ENCODE measurements at places on chromosomes 3 and 15.

DNA sequence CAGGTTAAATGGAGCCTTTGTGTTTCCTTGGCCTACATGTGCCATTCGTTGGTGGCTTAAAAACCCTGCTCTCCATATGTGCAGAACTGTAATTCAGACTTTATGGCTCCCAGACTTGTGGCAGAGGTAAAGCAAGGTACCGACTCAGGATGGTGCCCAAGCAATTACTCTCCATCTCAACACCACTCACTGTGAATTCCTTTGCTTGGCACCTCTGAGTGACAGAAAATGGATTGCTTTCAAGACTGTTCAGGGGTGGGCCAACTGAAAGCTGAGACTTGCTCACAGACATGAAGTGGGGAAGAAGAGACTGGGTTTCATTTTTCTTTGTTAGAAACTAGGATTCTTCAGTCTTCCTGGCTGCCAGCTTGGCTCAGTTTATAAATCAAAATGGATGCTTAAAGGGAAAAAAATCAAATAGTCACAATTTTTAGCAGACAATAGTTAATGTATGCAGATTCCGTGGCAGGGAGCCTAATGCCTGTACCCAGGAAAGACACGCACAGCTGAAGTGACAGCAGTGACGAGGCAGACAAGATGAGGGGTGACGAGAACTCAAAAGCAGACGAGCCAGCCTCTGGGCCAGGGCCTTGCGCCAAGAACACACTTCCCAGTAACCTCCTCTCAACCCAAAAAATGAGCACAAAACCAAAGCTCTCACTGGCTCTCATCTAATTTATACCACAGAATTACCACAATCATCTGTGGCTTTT lies 207.9 kb upstream of the SLC2A2 start:
- DNase-seq: no peak

DNA sequence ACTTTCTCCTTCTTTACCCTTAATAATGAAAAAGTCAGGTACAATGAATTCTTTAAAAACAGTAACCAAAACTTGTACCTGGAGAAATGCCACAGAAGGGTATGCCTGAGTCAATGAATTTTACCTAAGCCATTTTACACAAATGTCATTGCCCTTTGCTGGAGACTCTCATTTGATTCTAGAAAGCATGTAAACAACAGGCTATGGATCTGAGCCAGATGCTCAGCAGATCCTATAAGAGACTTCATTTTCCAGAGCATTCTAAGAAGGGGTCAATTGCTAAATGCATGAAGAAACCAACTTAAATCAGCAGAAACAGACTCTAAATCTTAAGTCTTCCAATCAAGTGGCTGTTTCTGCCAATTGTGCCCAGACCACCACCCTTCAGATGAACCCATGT lies 83.8 kb upstream of the GALNT15 start:
- DNase-seq: no peak

GRCh38 chr15:63195569-63196015 lies 6.2 kb downstream of the RAB8B start:
- peak; percentile 54 for DNase-seq

- DNase-seq: no peak
Observed at GRCh38 chr15:90016721-90017120, 15.6 kb downstream of the ZNF710 start.

- DNase-seq: no peak
Observed at GRCh38 chr3:115628075-115628412, 4.7 kb downstream of the GAP43 start.

DNA sequence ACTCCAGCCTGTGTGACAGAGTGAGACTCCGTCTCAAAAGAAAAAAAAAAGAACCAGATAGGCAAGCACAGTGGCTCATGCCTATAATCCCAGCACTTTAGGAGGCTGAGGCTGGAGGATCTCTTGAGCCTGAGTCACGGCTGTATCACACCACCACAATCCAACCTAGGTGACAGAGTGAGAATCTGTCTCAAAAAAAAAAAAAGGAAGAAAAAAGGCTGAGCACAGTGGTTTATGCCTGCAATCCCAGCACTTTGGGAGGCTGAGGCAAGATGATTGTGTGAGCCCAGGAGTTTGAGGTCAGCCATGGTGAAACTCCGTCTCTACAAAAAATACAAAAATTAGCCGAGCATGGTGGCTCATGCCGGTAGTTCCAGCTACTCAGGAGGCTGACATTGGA lies 5.6 kb upstream of the NICN1 start:
- DNase-seq: no peak

DNA sequence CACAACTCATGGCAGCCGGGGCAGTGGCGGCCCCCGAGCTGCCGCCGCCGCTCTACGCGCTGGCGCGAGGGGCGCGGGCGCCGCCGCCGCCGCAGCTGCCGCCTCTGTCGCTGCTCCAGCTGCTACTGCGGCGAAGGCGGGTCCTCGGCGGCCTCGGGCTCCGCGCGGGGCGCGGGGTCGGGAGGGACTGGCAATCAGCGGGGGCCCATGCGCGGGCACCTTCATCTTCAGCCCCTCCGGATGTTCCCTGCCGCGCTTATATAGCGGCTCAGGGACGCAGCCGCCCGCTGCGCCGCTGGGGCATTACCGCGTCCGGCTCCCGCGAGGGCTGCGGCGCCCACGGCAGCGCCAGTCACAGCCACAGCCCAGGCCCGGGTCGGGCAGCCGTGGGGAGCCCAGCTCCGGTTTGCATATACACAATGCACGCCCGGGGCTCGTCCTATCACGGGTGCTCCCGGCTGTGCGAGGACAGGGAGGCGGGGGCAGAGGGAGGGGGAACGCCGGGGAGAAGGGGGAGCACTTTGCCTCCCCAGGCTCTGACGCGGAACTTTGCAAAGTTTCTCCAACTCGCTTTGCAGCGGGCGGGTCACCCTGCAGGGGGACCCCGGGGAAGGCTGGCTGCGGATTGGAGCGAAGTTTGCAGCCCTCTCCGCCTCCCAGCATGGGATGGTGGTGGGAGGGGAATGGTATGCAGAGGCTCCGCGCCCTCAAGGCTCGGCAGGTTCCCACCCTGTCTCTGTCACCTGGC lies at the start of gene VGLL3:
Gene VGLL3 (minus strand): TSS at position 416 of the 748 bp plus-strand sequence. CDS start 406 bp downstream, at position 10.
- peak; percentile 85 for DNase-seq

- no peak for DNase-seq
Observed at GRCh38 chr3:50630877-50631276, 13.9 kb downstream of the MAPKAPK3 start.

DNA sequence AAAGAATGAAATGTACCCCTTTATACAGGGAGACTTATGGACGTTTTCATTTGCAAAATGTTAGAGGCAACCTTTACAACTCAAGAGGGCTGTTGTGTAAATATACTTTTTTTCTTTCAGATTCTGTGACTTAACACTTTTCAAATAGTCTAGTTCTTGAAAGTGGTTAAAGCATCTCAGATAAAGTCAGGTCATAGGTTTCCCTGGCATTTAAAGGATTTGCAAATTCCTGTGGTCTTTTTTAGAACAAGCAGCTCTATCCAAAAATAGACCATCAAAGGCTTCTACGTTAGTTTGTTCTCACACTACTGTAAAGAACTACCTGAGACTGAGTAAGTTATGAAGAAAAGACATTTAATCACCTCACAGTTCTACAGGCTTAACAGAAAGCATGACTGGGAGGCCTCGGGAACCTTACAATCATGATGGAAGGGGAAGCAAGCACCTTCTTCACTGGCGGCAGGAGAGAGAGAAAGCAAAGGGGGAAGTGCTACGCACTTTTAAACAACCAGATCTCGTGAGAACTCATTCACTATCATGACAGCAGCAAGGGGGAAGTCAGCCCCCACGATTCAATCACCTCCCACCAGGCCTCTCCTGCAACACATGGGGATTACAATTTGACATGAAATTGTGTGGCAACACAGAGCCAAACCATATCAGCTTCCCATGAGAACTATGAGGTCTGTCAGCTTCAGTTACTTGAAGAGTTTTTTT lies 23.3 kb upstream of the GABRR3 start:
- DNase-seq: no peak

DNA sequence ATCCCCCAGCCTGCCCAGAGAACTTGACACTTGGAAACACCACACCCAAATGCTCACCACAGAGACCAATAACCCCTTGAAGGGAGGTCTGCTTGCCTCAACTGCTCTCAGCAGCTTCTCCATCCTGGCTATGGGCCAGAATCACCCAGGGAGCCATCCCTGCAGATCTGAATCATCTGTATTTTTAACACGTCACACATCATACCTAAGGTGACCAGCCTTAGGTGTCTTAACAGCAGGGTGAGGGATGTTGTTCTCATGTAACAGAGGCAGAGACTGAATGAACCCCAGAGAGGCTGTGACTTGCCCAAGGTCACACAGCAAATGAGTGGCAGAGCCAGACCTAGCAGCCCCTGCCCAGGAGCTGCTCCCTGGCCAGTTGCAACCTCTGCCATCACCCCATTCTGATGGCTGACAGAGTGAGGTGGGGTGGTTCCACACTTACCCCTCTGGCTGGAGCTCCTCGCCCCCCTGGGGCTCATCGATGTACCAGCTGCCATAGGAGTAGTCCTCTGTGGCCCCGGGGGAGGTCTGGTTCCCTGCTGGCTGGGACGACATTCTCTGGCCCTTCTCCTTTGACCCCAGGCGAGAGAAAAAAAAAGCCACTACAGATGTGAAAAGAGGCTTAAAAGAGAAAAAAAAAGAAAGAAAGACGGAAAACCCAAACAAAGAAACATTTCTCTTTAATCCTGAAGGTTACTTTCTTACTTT lies 722 bp downstream of the STRA6 start:
- no peak for DNase-seq

GRCh38 chr3:123303976-123304560 lies 102.3 kb downstream of the SEC22A start:
- no peak for DNase-seq

DNA sequence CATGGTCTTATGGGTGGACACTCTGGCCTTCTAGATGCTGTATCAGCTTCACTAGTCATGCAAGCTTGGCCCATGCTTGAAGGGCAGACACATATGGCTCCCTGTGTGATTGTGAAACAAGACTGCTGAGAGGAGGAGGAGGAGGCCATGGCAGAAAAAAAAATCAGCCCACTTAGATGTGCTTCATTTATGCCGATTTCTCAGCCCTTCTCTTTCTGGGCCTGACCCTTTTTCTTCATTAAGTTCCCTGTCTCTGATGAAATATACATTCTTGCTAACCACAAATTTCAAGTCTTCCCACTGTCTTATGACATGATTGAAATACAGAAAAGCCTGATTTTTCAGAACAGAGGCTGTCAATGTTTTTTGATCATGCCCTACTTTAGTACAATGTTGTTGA lies 213.0 kb upstream of the FEZF2 start:
- no peak for DNase-seq

- no peak for DNase-seq
Observed at GRCh38 chr3:10534066-10534465, 28.7 kb upstream of the ATP2B2 start.

- DNase-seq: no peak
Observed at GRCh38 chr3:110528305-110529121, 543.1 kb upstream of the NECTIN3 start.

- peak; percentile 60 for DNase-seq
Observed at GRCh38 chr3:52298149-52299098, 10.8 kb downstream of the GLYCTK start.

DNA sequence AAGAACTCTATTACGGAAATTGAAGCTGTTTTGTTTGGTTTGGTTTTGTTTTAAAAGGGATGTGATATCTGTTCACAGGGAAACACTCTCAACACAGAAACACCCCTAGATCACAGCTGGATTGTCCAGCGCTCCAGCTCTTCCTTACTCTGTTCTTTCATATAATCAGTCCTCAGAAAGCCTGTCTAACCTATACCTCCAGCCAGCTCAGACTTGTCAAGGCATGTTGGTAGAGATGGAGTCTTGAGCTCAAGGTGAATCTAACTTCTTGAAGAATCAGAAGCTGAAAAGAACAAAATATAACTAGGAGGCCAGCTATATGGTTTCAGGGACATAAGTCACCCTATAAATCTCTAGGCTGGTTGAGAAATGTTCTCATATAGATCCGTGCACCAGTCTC lies 110.2 kb upstream of the EPHA3 start:
- DNase-seq: no peak

GRCh38 chr15:62899090-62899493 lies 143.5 kb upstream of the TPM1 start:
- DNase-seq: no peak

DNA sequence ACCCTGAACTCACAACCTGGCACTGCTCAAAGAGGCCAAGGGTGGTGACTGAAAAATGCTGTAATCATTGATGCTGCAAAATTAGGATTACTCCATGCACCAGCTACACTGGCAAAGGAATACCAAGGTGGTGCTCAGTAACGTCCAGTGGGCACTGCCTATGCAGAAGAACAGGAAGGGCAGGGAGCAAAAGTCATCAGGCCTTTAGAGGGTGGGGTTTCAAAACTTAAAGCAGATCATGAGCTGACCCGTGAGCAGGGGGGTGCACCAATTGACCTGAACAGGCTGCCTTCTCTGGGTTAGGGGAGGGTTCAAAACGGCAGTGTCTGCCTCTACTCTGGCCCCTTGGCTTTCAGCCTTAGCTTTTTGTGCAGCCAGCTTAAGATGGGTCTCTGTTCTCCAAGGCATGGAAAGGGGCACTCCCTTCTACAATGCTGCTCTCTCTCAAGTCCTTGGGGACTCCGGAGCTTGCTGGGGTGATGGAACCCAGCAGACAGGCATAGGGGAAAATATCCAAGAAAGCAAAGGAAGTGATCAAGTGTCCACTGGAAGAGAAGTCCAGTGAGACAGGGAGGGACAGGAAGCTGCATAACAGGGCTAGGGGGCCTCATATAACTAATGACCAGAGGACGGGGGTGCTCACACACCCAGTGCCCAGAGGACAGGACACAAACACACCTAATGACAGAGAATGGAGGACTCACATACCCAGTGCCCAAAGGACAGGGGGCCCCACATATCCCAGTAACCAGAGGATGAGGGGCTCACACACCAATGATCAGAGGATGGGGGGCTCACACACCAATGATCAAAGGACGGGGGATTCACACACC lies 11.4 kb downstream of the RAB6B start:
- no peak for DNase-seq

DNA sequence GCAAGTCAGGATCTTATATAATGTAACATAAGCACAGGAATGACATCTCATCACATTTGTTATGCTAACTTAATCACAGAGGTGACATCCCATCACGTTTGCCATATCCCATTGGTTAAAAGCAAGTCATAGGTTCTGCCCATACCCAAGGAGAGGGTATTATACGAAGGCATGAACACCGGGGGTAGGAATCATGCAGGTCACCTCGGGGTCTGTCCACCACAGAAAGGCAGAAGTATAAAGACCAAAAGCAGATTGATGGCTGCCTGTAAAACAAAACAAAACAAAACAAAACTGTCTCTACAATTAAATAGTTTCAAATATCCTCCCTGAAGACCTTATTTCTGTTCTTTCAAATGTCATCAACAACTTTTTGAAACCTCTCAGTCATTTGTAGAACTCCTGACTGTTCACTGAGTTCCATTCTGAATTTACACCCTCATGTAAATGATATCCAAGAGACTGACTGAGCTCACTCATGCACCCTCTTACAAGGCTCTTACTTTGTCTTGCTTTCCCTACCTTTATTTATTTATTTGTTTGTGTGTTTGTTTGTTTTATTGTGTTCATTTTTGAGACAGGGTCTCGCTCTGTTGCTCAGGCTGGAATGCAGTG lies 22.7 kb upstream of the ZNF639 start:
- DNase-seq: no peak

DNA sequence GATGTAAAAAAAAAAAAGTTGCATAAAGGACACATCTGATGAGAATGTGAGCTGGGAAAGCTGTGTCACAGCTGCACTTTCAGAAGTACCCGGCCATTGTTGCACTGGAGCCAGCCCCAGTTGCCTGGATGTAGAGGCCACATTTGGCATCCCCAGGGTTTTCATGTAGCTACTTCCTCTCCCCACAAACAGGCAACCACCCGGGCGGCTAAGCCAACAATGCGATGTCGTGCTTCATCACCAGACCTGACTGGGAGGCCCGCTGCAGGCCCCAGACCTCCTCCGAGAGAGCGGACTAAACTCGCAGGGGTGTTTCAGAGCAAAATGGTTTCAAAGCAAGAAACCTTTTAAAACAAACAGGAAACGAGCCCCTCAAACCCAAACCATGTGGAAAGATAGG lies 142.3 kb downstream of the TMCO5A start:
- no peak for DNase-seq
